ENCODE measurements at places on chromosomes 11 and 22.

- DNase-seq: no peak
These were observed 1.6 kb upstream of the TRIM29 start for GRCh38 chr11:120139316-120140069.

- no peak for DNase-seq
These were observed 293.8 kb downstream of the TENM4 start for GRCh38 chr11:79147011-79147410.

DNA sequence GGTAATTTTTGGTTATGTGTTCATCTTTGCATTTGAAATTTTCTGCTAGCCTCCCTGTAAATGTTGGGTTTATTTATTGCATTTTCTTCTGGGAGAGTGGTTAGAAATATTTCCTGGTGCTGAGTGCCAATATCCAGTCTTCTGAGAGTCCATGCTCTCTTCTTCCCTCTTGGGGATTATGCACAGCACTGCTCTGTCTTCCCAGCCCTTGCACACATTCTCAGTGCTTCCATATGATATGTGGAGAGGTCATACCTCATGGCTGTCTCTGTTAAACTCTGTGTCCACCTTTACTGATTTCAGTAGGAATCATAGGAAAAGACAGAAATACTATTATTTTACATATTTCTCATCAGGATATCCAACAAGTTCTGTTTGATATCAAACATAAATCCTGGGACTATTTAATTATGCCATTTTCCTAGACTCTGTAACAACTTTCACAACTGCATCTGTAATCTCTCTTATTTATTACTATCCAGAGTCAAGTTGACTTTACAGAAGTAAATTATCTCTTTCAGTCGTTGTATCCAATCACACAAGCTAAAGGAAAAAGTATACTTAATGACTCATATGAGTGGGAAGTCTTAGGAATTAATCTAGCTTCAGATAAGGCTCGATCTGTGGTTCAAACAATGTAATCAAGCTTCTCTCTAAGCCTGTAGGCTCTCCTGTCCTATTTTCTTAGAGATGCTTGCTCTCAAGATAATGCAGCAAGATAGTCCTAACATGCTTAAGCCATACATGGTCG is 2.7 kb upstream of the NXPE1 start:
- DNase-seq: no peak

DNA sequence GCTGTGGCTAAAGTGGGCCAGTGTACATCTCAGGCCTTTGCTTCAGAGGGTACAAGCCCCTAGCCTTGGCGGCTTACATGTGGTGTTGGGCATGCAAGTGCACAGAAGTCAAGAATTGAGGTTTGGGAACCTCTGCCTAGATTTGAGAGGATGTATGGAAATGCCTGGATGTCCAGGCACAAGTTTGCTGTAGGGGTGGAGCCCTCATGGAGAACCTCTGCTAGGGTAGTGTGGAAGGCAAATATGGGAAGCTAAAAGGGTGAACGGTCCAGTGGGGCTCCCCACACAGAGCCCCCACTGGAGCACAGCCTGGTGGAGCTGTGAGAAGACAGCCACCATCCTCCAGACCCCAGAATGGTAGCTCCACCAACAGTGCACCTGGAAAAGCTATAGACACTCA is 28.5 kb upstream of the PGR start:
- no peak for DNase-seq

GRCh38 chr11:35393098-35393497 is 26.3 kb downstream of the SLC1A2 start:
- DNase-seq: no peak

- no peak for DNase-seq
These were observed 12.5 kb downstream of the OR5B3 start for GRCh38 chr11:58394195-58394594.
